ENCODE measurements at places on chromosomes 11 and 22.

DNA sequence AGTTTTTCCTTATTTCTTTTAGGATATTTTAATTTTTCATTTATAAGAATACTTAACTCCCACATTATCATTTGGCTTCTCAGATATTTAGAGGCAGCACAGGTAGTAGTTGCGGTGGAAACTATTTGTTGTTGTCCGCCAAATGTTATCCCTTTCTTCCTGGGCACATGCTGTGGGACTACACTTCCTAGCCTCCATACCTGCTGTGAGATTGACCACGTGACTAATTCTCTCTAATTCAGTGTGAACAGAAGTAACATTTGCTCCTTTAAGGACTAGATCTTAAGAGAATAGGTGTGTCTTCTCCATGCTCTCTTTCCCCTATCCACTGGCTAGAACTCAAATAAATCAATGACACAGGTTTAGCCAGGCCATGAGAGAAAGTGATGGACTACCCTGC, 136.5 kb downstream of the ATG16L2 start:
- DNase-seq, result no peak

DNA sequence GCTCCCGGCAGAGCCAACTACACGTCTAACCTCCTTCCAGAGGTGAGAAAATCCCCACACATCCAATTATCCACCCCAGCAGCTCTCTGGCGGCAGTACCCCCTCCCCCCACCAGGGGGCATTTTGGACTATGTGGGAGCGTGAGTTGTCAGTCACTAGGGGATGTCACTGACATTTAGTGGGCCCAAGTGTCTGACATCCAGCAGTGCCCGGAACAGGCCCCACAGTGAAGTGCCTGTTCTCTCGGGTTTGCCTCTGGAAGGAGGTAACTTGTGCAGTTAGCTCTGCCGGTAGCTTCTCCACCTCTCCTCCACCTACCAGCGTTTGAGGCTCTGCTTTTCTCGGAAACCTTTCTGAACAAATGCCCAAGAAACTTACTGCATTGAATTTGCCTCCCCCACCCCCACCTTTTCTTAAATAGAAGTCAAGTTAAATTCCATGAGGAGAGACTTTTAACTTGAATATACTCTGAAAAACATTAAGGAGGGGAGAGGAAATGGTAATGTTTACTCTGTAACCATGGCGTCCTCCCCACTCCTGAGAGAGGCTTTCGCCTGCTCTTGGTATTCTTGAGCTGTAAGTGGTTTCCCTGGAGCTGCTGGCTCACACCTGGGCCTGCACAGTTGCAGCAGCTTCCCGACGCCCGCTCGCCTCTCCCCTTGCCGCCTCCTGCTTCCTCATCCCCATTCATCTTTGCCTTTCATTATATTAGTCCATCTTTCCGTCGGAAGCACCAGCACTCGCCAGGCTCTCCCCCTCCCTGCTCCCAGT, 112.8 kb downstream of the WNT7B start:
- DNase-seq, result no peak

DNA sequence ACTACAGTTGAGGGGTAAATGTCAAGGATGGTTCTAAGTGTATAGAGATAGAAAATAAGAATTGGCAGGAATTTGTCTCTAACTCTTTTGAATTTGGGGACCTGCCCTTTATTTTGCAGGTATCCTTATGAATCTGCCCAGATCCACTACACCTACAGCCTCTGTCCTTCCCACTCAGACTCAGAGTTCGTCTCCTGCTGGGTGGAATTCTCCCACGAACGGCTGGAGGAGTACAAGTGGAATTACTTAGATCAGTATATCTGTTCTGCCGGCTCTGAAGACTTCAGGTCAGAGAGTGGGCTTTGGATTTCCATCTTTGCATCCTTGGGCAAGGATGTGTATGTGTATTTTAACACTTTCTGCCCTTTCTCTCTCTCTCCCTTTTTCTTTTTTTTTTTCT, 89.7 kb downstream of the DEPDC5 start:
- DNase-seq, result no peak

DNA sequence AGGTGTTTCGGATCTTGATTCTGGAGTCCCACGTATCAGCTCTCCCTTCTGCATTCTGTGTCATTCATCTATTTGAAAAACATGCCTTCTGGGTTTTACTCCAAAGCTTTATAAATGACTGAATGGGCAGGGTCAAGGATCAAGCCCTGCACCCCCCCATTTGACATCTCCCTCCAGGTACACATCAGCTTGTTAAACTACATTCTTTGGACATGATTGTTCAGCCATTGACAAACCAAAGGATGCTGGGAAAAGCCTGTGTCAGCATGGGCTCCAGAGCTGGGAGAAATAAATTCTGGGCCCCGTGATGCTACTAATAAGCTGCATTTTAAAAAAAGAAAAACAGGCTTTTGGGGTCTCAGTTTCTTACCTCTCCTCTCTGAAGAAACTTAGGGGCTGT, 103.7 kb downstream of the DSCAML1 start:
- DNase-seq, result no peak

- DNase-seq, result no peak
These were observed 146.2 kb downstream of the RBFOX2 start for GRCh38 chr22:35882211-35883030.

- no peak for DNase-seq
These were observed 56.2 kb upstream of the CRYBB3 start for GRCh38 chr22:25143156-25144076.

DNA sequence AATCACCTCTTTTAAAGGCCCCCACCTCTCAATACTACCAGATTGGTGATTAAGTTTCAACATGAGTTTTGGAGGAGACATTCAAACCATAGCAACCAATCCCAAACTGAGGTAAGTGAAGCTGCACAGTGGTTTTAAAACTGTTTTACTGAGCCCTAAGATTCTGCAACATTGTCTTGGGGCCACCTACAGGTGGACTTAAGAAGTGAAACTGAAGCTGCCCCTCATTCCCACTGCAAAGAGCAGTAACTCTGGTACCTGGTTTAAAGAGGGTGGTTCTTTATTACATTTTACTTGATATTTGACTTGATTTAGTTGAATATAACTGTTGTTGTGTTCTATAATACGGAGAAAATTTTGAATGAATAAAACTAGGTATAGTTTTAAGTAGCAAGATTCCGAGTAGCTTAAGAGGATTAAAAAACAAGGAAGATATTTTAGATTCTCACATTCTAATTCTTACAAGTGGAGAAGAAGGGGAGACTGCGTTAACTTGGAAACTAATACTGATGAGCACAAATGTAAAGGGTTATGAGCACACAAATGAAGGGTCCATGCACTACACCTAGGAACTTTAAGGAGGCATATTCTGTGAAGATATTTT, 26.7 kb downstream of the SYT9 start:
- peak; percentile 22 for DNase-seq

DNA sequence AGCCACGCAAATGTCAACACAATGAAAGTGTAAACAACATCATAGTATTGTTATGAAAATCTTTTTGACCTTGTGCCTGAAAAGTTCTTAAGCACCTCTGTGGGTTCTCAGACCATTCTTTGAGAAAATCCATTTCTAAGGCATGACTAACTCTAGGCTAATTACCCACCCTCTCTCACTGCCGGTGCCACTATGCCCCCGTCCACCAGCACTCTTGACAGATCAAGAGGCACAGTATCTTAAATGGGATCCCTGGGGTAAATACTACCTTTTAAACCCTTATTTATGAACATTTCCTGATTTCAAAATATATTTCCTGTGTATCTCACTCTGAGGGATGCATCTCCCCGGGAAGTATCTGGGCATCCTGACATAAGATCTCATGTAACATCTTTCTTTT, 607.5 kb downstream of the METTL15 start:
- DNase-seq, result no peak

DNA sequence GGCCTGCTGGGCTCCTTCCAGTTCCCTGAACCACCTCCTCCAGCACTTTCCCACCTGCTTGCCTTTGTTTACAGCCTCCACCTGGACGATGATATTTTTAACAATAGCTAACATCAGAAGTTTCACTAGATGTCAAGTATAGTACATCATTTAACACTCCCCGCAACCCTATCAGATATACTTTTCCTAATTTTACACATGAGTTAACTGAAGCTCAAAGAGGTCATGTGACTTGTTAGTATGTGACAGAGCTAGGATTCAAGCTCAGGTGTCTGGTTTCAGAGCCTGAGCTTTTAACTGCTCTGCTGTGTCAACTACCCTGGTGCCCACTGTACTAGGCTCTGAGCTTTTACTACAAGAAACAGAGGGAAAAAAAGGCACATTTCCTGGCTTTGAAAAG, 14.3 kb upstream of the HPX start:
- no peak for DNase-seq

- no peak for DNase-seq
These were observed 35.7 kb upstream of the PTPRJ start for GRCh38 chr11:47944632-47945031.

- DNase-seq, result no peak
These were observed 96.6 kb upstream of the SEZ6L start for GRCh38 chr22:26072621-26073020.

GRCh38 chr22:49954354-49954753, 6.2 kb upstream of the PIM3 start:
- DNase-seq, result no peak

GRCh38 chr11:8997451-8997850, 6.3 kb downstream of the NRIP3 start:
- DNase-seq, result no peak

GRCh38 chr11:69566001-69566400, 75.0 kb upstream of the CCND1 start:
- DNase-seq, result no peak

- DNase-seq, result no peak
These were observed 663.7 kb upstream of the ANO5 start for GRCh38 chr11:21529187-21529586.

DNA sequence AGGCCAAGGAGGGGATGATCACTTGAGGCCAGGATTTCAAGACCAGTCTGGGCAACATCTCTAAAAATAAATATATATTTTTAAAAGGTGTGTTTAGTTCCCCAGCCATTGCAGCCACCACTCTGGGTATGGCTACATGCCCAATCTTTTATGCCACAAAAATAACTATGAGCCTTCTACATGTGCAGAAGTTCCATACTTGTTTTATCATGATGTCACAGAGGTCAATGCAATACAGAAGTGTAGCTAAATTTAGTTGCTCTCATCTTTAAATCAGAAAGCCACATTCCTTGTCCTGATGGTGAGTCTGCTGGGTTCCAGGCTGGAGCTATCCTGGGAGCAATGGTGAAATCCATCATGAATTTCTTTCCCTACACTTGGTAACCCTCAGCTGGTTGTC, 436.3 kb downstream of the DYNC2H1 start:
- DNase-seq, result no peak

DNA sequence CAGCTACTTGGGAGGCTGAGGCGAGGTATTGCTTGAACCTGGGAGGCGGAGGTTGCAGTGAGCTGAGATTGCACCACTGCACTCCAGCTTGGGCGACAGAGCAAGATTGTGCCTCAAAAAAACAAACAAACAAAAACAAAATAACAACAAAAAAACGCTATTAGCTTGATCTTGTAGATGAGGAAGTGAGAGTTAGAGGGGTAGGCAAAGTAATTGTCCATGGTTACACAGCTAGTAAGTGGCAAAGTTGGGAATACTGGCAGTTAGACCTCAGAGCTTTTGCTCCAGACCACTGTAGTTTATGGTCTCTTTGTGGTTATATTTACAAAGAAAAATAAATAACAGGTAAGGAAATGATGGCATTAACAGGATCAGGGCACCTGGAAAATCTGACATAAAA, 15.1 kb downstream of the LDHC start:
- no peak for DNase-seq

DNA sequence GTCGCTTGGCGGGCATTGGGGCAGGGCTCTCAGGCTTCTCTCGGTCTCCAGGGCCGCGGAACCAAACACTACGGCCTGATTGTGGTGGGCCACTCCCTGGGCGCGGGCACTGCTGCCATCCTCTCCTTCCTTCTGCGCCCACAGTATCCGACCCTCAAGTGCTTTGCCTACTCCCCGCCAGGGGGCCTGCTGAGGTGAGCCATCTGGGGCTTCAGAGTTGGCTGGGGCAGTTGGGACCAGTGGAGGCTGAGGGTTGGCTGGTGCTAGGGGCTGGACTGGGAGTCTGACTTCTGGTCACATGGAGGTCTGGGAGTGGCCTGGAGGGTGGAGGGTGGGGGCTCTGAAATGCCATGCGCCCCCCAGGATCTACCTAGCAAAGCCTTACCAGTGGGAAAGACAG, 15.3 kb upstream of the MYRF start:
- no peak for DNase-seq

GRCh38 chr11:1633864-1634263, 4.3 kb downstream of the KRTAP5-5 start:
- no peak for DNase-seq

DNA sequence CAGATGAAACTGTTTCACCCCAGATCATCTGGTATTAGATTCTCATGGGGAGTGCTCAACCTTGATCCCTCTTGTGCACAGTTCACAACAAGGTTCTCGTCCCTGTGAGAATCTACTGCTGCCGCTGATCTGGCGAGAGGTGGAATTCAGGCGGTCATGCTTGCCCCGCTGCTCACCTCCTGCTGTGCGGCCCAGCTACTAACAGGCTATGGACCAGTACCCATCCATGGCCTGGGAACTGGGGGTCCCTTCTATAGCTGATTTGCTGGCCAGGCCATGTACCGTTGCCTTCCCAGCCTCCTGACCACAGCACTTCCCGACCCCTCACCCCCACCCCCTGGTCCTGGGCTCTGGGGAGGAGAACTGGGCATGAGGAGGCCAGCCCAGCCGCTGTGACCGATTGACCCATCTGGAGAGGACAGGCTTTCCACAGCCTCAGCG, 2.6 kb downstream of the PHLDA2 start:
- DNase-seq, result no peak

GRCh38 chr11:75576499-75576918, 14.5 kb downstream of the SERPINH1 start:
- peak; percentile 87 for DNase-seq

- peak; percentile 67 for DNase-seq
These were observed 76.7 kb upstream of the BLID start for GRCh38 chr11:122192634-122193255.

GRCh38 chr11:123628936-123629683, 25.3 kb downstream of the SCN3B start:
- DNase-seq, result no peak
